Psoas muscle (tissue), 8 donors: ENCODE measurements at places on chromosomes 3 and 15. TPM values are rescaled to one million over a fixed set of nuclear protein-coding genes. Genes with fewer than 3 reads are reported as not detected.

GRCh38 chr3:150388498-150389418 is 19.3 kb upstream of the TSC22D2 start:
- H3K27ac ChIP-seq: no peak overlapping the region
- H3K27me3 ChIP-seq: no peaks in the 10 kb centered on the region
- H3K36me3 ChIP-seq: no peaks in the 10 kb centered on the region
- H3K4me3 ChIP-seq: no peak overlapping the region
- H3K4me1 ChIP-seq: no peaks in the 10 kb centered on the region

GRCh38 chr3:99534951-99535704 is 103.3 kb upstream of the COL8A1 start:
- H3K4me3 ChIP-seq: no peak overlapping the region
- DNase-seq: no peak

The HIGD2B gene
- not detected for total RNA-seq

DNA sequence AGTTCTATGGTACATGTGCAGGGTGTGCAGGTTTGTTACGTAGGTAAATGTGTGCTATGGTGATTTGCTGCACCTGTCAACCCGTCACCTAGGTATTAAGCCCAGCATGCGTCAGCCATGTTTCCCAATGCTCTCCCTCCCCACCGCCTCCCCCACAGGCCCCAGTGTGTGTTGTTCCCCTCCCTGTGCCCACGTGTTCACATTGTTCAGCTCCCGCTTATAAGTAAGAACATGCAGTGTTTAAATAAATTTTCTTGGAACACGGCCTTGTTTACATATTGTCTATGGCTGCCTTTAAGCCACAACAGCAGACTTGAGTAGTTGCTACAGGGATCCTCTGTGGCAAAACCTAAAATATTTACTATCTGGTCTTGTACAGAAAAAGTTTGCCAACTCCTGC is 41.3 kb upstream of the CORO2B start:
- H3K27ac ChIP-seq: no peak overlapping the region
- no peak overlapping the region for H3K4me3 ChIP-seq

GRCh38 chr3:20240154-20240883 is 54.3 kb upstream of the SGO1 start:
- H3K27me3 ChIP-seq: no peaks in the 10 kb centered on the region
- no peak for DNase-seq
- no peak overlapping the region for H3K4me3 ChIP-seq
- no peaks in the 10 kb centered on the region for H3K36me3 ChIP-seq
- H3K27ac ChIP-seq: no peak overlapping the region
- H3K4me1 ChIP-seq: no peaks in the 10 kb centered on the region

- DNase-seq: no peak
- no peak overlapping the region for H3K27ac ChIP-seq
- H3K36me3 ChIP-seq: no peaks in the 10 kb centered on the region
- no peaks in the 10 kb centered on the region for H3K4me1 ChIP-seq
Measured at GRCh38 chr3:161548301-161548700, 51.7 kb downstream of the OTOL1 start.

DNA sequence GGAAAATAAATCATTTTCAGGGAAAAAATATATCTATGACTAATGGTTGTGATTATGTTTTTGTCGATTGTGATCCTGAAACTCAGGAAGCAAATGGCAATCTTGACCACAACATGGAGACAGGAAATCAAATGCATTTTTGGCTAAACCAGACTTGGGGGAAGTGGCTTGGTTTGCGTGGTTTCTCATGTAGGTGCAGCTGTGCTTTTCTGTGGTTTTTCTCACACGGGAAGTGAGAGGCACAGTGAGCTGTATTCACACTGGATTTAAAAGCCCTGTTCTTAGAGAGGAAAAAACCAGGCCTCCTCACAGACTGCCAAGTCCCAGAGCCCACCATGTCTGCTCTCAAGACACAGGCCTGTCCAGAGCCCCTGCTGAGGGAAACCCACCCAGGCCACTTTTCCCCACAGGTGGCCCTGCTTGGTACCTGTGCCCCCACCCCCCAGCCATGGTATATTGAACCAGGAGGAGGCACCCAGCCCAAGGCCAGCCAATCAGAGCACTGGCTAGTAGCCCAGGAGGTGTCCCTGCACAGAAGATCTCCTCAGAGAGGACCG is 46.1 kb downstream of the BTD start:
- peak overlapping the region; percentile 30 for H3K4me3 ChIP-seq
- no peaks in the 10 kb centered on the region for H3K27me3 ChIP-seq
- H3K36me3 ChIP-seq: no peaks in the 10 kb centered on the region
- H3K4me1 ChIP-seq: peaks cover 32% of the 10 kb centered on the region
- no peak for DNase-seq

The CD86 gene
- 0.71 TPM for total RNA-seq

- no peak within 1 kb of the TSS for H3K27ac ChIP-seq
- DNase-seq: peak; percentile 31
- H3K4me3 ChIP-seq: peak within 1 kb of the TSS; percentile 61
- peaks cover 84% of the 10 kb centered on the region for H3K27me3 ChIP-seq
- H3K36me3 ChIP-seq: no peaks in the 10 kb centered on the region
Measured at GRCh38 chr15:92393071-92393979, at the start of gene ST8SIA2. TSS of gene ST8SIA2 (plus strand) at chr15:92393881. CDS start at chr15:92394065, 184 bp downstream.

The ZMYND10 gene
- 0.71 TPM for total RNA-seq

- H3K27me3 ChIP-seq: no peaks in the 10 kb centered on the region
- no peak for DNase-seq
- no peak overlapping the region for H3K4me3 ChIP-seq
- peak overlapping the region; percentile 70 for H3K27ac ChIP-seq
Measured at GRCh38 chr15:78002996-78003395, 74.5 kb downstream of the TBC1D2B start.

GRCh38 chr3:53688066-53688465 is 158.2 kb downstream of the CHDH start:
- no peaks in the 10 kb centered on the region for H3K36me3 ChIP-seq
- no peak for DNase-seq
- H3K4me1 ChIP-seq: peaks cover 3% of the 10 kb centered on the region
- H3K27ac ChIP-seq: no peak overlapping the region
- H3K27me3 ChIP-seq: no peaks in the 10 kb centered on the region

DNA sequence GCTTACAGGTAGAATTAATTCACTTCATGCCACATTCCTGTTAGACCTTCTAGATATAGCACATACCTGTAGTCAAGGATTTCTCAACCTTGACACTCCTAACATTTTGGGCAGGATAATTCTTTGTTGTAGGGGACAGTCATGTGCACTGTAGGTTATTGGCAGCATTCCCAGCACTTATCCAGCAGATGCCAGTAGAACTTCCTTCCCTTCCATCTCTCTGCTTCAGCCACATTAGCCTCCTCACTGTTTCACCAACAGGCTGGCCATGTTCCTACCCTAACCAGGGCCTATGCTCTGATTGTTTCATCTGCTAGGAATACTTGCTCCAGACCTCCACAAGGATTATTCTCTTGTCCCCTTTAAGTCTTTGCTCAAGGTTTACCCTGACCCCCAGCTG is 68.0 kb upstream of the STAC start:
- no peak for DNase-seq
- H3K27me3 ChIP-seq: no peaks in the 10 kb centered on the region
- H3K27ac ChIP-seq: no peak overlapping the region
- H3K4me1 ChIP-seq: no peaks in the 10 kb centered on the region
- H3K36me3 ChIP-seq: no peaks in the 10 kb centered on the region

- H3K27me3 ChIP-seq: no peaks in the 10 kb centered on the region
- H3K27ac ChIP-seq: peak overlapping the region; percentile 85
- DNase-seq: no peak
- H3K4me3 ChIP-seq: peak overlapping the region; percentile 35
Measured at GRCh38 chr3:15495461-15496340, 25.8 kb downstream of the COLQ start.

- H3K27me3 ChIP-seq: no peaks in the 10 kb centered on the region
- DNase-seq: no peak
- no peak overlapping the region for H3K27ac ChIP-seq
Measured at GRCh38 chr3:174907027-174907426, 47.9 kb downstream of the NAALADL2 start.

The KNG1 gene
- 0.16 TPM for total RNA-seq

DNA sequence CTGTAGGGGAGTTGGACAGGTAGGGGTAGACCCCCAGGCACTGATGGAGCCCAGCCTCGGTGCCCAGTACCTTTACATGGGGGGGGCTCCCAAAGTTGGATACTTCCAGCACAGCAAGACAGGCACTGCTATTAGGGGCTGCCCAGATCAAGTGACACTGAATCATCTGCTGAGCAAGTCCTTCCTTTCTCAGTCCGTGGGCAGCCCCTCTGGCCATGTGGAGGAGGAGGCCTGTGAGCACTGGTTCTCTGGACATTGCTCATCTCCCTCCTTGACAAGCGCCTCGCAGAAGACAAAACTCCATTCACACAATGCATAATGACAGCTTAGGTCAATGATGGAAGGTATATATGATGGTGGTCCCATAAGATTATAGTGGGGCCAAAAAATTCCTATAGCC is 35.7 kb downstream of the EEFSEC start:
- no peaks in the 10 kb centered on the region for H3K4me1 ChIP-seq
- no peak overlapping the region for H3K4me3 ChIP-seq
- H3K36me3 ChIP-seq: no peaks in the 10 kb centered on the region
- DNase-seq: no peak
- no peaks in the 10 kb centered on the region for H3K27me3 ChIP-seq
- H3K27ac ChIP-seq: no peak overlapping the region

The GMPS gene
- total RNA-seq: 24.7 TPM

The ZDHHC19 gene
- 0.43 TPM for total RNA-seq

GRCh38 chr15:34855413-34855812 is 60.1 kb upstream of the ACTC1 start:
- no peak overlapping the region for H3K4me3 ChIP-seq
- peaks cover 42% of the 10 kb centered on the region for H3K36me3 ChIP-seq
- no peak for DNase-seq
- no peaks in the 10 kb centered on the region for H3K27me3 ChIP-seq
- peaks cover 7% of the 10 kb centered on the region for H3K4me1 ChIP-seq

- no peak for DNase-seq
- H3K4me3 ChIP-seq: no peak overlapping the region
- peaks cover 21% of the 10 kb centered on the region for H3K4me1 ChIP-seq
- no peaks in the 10 kb centered on the region for H3K27me3 ChIP-seq
- H3K36me3 ChIP-seq: no peaks in the 10 kb centered on the region
Measured at GRCh38 chr3:11672363-11672762, 28.6 kb upstream of the VGLL4 start.

- no peaks in the 10 kb centered on the region for H3K27me3 ChIP-seq
- H3K36me3 ChIP-seq: no peaks in the 10 kb centered on the region
- no peak overlapping the region for H3K4me3 ChIP-seq
- DNase-seq: no peak
Measured at GRCh38 chr3:98709441-98709840, 53.7 kb upstream of the ST3GAL6 start.

DNA sequence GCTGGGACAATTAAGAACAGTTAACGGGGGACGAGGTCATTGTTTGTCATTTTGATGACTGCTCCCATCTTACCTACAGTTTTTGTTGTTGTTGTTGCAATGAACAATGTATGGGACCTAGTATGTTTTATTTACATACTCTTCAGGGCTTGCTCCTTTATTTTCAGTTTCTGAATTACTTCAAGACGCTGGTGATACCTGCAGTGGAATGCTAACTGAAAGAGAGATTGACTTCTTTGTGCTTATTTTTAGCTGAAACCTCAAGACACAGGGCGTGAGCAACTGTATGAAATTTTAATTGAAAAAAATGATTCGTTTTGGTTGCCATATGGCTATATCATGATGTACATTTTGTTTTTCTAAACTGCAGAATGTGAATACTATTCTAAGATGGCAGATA is 297.9 kb downstream of the EDEM1 start:
- H3K4me1 ChIP-seq: no peaks in the 10 kb centered on the region
- no peak overlapping the region for H3K27ac ChIP-seq
- DNase-seq: no peak
- H3K4me3 ChIP-seq: no peak overlapping the region
- H3K36me3 ChIP-seq: no peaks in the 10 kb centered on the region
- H3K27me3 ChIP-seq: no peaks in the 10 kb centered on the region

DNA sequence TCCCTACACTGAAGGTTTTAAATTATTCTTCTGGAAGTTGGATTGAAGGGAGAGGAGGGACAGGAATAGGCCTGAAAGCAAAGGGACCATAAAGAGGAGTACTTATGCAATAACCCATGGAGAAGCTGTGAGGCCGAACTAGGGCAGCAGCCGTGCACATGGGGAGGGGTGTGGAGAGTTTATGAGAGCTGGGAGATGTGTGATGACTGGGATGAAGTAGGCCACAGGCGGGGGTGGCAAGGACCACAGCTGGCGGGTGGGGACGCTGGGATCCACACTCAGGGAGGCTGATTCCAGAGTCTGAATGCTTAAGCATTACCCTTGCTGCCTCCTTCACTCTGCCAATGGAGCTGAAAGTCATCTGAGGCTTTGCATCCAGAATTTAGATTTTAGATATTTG is 123.8 kb downstream of the ARNT2 start:
- H3K4me3 ChIP-seq: no peak overlapping the region
- H3K4me1 ChIP-seq: peaks cover 12% of the 10 kb centered on the region
- H3K27ac ChIP-seq: no peak overlapping the region

DNA sequence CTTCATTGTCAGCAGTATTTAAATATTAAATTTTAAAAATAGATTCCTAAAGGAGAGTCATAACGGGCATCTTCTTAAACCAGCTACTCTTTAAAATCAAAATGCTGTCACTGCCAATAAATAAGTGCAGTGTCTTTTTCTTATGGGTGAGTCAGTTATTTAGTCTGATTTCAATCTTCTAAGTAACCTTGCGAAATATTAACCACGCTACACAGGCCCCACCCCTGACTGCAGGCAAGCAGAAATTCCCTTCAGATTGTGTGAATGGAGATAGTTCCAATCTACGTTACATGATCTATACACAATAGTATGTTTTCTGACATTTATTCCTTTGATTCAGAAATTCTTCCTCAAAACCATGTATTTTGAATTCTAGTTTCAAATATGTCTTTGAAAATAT is 141.5 kb downstream of the GADL1 start:
- H3K27me3 ChIP-seq: no peaks in the 10 kb centered on the region
- H3K4me3 ChIP-seq: no peak overlapping the region
- no peak overlapping the region for H3K27ac ChIP-seq
- H3K36me3 ChIP-seq: no peaks in the 10 kb centered on the region

DNA sequence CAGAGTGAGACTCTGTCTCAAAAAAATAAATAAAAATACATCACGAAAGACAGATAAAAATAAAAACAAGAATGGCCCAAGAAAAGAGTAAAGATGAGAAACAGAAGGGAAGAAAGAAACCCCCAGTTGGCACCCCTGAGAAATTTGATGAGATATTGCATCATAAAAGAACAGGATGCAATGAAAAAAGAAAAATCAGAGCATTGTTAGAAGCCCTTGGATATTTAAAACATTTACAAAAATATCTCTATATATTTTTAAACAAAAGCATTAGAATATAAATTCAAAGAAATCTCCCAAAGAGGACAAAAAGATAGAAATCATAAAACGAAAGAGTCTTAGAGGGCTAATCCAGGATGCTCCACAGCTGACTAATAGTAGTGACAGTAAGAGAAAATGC is 18.6 kb upstream of the ZBTB38 start:
- no peak overlapping the region for H3K27ac ChIP-seq
- H3K4me3 ChIP-seq: no peak overlapping the region
- H3K4me1 ChIP-seq: no peaks in the 10 kb centered on the region
- H3K36me3 ChIP-seq: no peaks in the 10 kb centered on the region
- peaks cover 3% of the 10 kb centered on the region for H3K27me3 ChIP-seq
